ENCODE measurements at places on chromosomes 2 and 18.
A peak's percentile ranks its signal among the peaks of the same experiment; 100 is the strongest.

DNA sequence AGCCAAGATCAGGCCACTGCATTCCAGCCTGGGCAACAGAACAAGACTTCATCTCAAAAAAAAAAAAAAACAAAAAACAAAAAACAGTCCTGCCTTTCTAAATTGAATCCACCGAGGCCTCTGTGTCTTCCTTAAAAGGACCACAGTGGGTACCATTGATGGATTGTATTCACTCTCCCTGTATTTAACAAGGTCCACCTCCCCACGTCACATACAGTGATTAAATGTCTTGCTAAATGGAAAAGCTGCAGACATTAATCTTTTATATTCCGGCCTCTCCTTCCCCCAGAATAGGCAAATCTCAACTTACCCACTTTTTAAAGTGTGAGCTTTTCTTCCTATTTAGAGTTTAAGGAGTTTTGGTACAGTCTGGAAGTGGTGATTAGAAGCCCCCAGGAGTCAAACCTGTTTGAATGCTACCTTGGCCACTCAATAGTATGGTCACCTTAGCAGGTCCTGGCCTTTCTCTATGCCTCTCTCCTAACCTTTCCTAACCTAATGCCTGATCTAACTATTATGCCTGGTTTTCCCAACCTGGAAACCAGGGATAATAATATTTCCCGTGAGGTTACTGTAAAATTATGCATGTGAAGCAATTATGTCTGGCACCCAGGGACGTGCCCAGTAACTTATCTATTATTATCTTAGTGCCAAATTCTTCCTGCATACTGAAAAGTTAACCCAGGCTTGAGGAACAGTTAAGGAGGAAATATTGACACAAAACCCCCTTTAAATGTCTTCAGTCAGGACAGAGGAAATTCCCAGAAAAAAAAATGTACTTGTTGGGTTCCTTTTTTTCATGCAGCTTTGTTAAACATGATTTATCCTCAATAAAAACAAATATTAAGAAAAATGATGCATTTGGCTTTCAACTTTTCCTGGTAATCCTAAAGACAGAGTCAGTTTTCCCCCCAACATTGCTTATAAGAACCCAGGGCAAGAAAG lies 3.1 kb downstream of the NFE2L2 start:
- DNase-seq, result no peak

DNA sequence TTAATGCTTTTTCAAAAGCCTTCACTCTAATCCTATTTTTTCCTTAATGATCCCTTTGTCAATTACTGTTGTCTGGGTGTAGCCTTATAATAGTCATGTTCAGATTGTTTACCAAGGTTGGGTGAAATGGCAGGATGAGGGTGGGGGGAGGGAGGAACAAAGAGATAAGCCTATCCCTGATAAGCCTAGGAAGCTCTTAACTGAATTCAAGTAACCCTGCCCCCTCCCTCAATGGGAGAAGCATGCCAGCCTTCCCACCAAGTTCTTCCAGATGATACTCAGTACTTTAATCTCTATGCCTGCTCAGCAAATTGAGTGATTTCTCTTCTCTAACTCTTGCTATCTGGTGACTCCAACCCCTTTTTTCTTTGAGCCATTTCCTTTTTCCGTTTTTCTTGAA lies 180.3 kb upstream of the ETAA1 start:
- DNase-seq, result no peak

DNA sequence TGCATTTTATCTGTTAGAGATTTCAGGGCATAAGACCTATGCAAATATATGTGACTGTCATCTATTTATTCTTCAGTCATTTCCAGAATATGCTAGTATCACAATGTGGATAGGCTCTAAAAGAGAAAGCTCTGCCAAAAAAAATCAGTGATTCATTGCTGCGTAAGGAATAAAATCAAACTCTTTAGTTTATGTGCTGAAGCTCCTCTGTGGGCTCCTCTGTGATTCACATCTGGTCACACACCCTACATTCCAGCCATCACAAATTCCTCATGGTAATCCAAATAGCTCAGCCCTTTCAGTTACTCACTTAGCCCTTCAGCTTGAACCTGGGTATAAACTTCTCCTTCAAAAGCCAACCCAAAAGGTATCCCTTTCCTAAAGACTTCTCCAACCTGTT lies 21.4 kb downstream of the DLGAP1 start:
- no peak for DNase-seq

- peak; percentile 29 for DNase-seq
These were observed 125.3 kb downstream of the TMEM131 start for GRCh38 chr2:97870396-97870843.

DNA sequence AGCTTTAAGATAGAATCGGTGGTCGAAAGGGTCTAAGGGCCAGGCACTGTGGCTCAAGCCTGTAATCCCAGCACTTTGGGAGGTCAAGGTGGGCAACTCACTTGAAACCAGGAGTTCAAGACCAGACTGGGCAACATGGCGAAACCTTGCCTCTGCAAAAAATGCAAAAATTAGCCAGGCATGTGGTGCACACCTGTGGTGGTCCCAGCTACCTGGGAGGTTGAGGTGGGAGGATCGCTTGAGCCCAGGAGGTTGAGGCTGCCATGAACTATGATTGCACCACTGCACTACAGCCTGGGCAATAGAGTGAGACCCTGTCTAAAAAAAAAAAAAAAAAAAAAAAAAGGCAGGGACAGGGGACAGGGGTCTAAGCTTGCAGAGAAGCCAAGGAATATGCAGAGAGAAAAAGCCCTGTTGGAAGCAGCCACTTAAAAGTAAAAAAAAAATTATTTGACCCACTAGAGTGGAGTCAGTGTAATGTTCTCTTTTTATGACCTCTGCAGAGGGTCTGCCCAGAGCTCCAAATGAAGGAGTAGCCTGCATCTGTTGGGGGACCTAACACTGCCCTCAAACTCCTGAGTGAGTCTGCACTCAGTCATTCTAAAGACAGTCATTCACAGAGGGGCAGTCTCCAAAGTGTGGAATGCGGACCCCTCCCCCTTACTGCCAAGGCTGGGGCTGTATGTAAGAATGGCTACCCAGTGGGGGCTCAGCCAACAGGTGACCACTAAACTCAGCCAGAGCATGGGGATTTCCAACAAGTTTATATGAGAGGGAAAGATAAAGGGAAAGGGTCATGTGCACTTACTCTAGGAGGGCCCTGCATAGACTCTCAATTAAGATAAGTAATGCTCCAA lies 118.5 kb upstream of the CDCA7 start:
- DNase-seq, result no peak
